NCI-H446 (cell line): ENCODE measurements at places on chromosomes 1 and 21.

GRCh38 chr1:173445164-173445563 lies 32.0 kb upstream of the PRDX6 start:
- DNase-seq = no peak

DNA sequence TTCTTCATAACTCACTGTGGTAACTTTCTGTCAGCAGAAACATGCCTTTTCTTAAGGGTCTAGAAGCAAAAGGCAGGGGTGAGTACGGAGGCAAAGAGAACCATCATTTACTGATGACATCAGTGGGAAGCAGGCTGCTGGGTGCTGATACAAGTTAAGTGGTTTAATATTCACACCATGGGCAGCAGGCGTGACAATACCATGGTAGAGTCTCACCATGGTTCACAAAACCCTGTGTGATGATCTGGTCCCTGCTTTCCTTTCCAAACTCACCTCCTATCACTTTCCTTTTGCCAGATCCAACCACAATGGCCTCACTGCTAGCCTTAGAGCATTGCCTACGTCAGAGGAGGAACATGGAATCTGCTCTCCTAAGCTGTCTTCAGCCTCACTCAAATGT lies 8.7 kb downstream of the MAB21L3 start:
- no peak for DNase-seq

DNA sequence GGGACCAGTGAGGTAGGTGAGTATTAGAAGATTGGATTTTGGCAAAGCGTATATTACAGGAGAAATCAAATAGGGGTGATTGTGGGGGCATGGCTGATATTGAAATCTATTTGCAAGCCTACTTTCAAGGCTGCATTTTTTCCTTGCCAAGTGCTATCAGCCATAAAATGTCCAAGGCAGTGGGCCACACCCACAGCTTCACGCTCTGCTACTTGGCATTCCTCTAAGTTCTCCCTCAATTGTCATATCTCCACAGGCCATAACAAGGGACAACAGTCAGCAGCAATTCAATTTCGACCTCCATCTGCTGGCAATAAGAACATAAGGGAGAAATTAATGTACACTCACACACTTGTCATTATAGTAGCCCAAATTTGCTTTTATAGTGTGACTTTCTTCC lies 667.1 kb upstream of the PKN2 start:
- no peak for DNase-seq

GRCh38 chr21:34897828-34898227 lies 151.3 kb downstream of the RUNX1 start:
- no peak for DNase-seq

DNA sequence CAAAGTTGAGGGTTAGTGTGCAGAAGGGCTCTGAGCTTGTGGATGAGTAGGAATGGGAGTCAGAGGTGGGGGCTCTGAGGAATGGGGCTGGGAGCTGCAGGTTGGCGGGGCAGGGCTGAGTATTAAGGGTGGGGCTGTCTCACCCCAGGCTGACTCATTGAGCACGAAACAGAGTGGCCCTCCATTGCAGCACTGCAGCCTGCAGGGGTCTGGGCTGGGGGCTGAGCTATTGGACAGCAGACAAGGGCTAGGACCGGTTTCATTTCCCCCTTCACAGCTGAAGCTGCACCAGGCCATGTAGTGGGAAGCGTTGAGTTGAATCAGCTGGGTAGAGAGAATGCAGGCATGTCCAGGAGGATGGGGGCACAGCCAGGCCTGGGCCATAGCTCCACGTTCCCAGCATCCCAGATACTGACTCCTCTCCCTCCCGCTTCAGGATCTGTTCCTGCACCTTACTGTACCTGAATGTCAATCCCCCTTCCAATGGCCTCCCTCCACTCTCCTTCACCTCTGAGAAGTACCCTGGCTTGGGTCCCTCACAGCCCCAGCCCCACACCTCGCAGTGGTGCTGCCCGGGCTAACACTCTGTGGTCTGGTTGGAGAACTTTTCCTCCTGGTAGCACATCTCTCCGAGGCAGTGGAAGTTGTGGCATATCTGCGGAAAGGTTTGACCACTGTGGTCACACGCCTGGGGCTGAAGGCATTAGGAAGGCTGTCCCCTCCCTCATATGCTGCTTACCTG lies 4.4 kb upstream of the INPP5B start:
- no peak for DNase-seq

- DNase-seq = no peak
Observed at GRCh38 chr21:18460979-18461378, 57.4 kb upstream of the TMPRSS15 start.

DNA sequence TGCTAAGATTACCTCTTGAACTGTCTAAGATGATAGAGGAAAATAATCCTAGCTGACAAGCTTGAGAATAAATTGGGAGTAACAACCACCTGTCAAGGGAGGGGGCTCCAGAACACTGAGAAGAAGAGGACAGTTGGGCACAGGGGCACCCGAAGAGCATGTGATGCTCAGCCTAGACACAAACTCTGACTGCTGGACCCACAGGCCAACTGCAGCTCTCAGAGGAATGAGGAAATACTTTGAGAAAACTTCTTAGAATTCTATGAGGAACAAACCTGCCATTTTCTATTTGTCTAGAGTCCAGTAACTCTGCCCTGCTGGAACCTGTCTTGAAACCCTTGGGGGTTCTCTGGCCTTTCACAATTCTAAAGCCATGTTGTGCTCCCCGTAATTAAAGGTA lies 124.1 kb upstream of the KCNK2 start:
- no peak for DNase-seq

DNA sequence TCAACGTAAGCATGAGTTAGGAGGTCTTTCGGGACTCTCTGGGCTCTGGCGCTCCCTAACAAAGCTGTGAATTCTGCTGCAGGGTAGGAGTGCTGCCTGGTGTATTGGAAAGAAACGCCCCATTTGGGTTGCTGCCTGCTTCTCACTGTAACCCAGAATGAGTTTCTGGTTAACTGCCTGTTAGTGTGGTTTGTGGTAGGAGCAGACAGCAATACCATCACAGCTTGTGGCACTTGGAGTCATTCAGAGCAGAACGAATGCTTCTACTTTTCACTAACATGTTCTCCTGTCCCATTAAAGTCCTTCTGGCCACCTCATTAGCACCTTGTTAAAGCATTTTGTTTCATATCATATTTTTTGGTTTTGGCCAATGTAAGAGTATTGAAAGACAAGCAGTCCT lies 18.1 kb downstream of the MAP3K7CL start:
- peak; percentile 68 for DNase-seq

DNA sequence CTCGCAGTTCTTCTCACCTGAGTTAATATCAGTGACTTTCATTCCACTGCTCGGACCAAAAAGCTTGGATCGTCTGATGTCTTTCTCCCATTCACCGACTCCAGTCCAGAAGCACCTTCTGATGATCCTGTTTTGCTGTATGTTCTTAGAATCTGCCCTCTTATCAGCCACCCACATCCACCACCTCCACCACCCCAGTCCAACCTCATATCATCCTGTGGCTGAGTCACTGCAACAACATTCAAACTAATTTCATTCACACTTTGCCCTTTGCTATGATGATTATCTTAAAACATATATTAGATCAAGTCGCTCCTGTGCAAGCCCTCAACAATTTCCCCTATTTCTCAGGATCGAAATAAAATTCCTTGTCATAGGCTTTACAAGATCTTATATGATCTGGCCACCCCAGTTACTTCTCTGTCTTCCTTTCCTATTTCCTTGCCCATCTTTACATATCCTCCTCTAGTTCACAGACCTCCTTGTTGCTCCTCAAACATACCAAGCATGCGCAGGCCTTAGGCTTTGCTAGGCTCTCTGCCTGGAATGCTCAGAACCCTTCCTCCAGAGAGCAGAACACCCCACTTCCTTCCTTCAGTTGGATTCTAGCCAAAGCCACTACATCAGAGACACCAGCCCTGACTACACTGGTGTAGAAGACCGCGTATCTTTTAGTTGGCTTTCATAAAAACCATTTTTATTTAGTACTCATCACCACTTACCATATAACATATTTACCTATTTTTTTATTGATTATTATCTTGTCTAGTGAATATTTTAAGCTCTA lies 335.7 kb upstream of the GREM2 start:
- no peak for DNase-seq

- peak; percentile 69 for DNase-seq
Observed at GRCh38 chr1:222546548-222547259, 1.2 kb downstream of the HHIPL2 start.

GRCh38 chr1:11559591-11559970 lies 80.6 kb downstream of the DISP3 start:
- no peak for DNase-seq

- DNase-seq = no peak
Observed at GRCh38 chr21:41932191-41932575, 21.6 kb downstream of the C2CD2 start.

GRCh38 chr1:36638268-36638667 lies 155.6 kb upstream of the CSF3R start:
- DNase-seq = no peak

DNA sequence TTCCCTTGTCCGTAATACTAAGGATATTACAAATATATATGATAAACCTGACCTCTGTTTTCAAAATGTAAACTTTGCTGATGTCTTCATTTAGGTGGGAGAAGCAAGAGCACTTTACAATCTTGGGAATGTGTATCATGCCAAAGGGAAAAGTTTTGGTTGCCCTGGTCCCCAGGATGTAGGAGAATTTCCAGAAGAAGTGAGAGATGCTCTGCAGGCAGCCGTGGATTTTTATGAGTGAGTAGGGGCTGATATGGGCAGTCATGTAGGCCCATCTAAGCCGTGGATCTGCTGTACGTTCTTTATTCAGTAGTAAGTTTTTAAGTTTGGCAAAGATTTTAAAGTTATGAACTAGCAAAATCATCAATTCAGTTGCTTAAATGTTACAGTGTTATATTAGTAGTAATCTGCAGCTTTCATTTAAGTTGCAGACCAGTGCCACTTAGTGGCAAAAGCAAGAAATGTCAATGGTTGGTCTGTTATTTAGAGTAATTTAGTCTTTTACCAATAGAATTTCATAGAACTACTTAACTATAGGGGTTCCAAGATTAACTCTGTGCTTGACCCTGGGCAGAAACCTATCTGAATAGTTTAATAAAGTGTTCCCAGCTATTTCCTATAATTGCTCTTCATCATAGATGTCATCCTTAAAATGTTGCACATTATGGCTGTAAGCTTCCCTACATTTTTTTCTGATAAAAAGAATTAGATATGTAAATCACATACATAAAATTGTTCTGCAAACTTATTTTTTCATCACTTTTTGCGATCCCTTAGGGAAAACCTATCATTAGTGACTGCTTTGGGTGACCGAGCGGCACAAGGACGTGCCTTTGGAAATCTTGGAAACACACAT lies 21.3 kb downstream of the GPSM2 start:
- DNase-seq = peak; percentile 78

GRCh38 chr1:181669246-181669645 lies 185.9 kb downstream of the CACNA1E start:
- no peak for DNase-seq

GRCh38 chr1:61227857-61228550 lies 145.6 kb downstream of the NFIA start:
- DNase-seq = peak; percentile 83

DNA sequence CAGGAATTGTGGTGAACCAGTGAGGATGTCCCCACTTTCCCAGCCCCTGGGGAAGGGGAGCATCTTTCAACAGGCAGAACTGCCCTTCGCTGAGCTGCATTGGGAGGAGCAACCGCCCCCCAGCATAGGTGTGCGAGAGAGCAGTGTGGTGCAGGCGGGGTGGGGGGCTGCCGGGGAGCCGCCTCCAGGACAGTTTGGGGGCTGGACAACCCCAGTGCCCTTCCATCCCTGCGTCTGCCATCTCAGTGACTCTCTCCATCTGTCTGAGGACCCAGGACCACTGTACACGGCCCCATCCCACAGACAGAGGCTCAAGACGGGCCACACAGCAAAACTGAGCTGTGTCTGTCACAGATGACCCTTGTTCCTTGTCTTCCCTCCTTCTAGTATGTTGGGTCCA lies 14.2 kb downstream of the PODN start:
- no peak for DNase-seq

DNA sequence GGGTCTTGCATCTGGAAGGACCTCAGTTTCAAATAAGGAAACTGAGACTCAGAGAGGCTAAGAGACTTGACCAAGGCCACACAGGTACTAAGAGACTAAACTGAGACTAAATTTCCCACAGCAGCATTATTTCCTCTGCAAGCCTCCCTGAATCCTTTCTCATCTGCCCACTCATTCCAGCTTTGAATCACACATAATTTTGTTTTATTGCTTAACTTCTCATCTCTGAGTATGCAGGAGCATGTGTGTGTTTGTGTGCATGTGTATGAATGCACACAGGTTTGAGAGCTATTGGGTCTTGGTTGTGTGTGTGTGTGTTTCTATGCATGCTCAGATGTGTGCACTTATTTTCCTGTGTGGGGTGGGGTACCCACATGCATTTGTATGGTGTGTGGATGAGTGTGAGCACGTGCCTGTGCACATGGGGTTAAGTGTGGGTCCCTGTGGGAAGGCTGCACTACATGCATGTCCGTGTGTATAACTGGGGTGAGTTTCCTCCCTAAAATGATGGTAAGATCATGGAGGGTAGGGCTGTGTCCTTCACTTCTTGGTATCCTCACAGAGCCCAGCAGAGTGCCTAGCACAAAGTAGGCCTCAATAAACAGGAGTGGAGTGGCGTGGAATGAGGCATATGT lies 74.4 kb upstream of the ZC3H12A start:
- no peak for DNase-seq

DNA sequence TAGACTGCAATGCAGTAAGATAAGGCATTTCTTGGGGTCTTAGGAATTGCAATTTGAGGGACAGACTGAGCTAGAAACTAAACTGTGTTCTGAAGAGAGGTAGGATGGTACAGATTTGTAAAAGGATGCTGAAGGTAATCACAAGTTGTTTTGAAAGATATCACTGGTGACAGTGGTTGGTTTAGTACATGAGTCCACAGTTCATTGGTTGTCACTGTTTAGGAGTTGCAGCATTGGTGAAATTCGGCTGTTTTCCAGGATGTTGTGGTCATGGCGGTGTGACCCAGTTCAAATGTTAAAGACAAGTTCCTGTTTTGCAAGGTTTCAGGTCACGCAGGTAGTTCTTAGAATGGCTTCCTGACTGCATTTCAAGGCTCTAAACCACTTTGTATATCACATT lies 292.8 kb upstream of the B3GALT2 start:
- DNase-seq = no peak

DNA sequence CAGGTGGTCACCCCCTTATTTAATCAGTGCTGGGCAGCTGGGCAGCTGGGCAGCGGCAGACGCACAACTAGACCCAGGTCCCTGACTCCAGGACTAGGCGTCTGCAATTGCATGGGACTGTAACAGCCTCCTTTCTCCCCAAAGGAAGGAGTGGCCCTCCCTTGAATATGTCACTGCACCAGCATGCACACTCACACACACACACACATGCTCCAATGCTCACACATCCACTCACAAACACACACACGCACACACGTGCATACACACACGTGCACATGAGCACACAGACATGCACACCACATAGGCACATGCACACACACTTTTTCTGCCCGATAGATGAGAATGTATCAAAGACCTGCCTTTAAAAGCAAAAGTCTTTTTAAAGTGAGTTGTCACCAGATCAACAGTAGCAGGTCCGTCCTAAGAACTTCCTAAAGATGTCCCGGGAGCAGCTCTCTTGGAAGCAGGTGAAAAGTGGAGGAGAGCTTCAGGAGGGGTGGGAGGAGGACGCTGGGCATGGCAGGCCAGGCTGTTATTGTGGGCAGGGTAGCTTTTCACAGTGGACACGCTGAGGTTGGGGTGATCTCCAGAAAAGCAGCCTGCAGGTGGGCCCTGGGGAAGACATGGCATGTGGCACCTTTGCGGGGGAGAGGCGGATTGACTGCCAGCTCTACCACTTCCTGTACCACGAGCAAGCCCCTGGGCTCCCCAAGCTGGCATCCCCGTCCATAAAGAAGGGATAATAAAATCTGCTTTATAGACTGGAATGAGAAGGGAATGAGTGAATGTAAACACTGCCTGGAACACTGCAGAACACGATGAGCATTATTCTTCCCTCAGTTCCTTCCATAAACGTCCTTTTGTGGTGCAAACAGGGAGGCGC lies 1.7 kb downstream of the PDE9A start:
- DNase-seq = no peak
